Inflammatory macrophage treated with lipopolysaccharide for 4 hours (primary cell): ENCODE measurements at places on chromosomes 7 and 10.

DNA sequence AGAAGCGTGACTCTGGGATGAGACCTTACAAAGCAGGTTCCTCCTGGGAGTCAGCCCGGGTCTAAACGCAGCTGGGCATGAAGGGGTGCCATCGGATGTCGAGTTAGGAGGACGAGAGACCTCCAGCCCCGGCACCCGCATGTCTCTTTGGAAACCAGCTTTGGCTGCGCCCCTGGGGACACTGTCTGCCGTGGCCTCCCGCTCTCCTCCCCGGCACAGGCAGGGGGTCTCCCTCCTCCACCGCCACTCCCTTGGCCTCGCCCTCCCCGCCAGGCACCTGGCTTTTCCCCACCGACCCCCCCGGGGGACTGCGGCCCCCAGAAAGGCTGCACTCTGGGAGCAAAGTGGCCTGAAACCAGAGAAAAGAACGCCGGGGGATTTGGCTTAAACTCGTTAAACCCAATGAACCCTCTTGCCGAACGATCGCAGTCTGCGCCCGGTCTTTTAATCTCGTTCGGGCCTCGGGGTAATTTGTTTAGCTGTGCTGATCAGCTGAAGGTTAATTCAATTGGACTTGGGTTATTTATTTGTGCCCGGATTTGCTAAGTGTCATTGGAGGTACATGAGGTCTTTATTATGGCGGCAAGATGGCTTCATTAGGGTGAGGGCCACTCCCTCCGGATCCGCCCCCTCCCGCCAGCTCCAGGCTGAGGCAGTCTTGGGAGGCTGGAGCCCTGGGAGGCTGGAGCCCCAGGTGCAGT, 16.4 kb upstream of the PSMG3 start:
- no peak for DNase-seq

DNA sequence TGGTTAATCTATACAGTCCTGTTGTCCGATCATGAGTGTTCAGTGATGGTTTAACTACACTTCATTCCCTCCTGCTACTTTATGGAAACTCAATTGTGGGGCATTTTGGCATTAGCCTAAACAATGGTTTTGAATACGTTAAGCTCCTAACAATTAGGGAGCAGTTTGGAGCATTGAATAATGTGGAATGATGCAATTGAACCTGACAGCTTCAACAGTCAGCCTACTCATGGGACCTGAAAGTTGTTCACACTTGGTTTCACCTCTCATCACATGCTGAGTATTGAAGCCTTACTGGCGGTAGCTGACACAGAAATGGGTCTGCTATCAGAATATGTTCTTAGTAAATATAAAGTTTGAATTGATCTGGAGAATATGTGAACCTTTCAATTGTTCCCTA, 186.1 kb downstream of the MLLT10 start:
- DNase-seq: no peak

DNA sequence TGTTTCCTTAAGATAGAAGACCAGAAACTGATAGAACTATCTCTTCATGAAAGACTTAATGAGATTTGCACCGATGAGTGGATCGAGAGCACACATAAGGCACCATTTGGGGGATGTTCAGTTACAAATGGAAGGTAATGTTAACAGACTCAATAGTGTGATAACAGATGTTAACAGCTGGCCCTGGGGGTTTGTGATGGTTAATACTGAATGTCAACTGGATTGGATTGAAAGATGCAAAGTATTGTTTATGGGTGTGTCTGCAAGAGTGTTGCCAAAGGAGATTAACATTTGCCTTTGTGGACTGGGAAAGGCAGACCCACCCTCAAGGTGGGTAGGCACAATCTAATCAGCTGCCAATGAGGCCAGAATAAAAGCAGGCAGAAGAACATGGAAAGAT, 130.5 kb upstream of the DGKB start:
- no peak for DNase-seq

DNA sequence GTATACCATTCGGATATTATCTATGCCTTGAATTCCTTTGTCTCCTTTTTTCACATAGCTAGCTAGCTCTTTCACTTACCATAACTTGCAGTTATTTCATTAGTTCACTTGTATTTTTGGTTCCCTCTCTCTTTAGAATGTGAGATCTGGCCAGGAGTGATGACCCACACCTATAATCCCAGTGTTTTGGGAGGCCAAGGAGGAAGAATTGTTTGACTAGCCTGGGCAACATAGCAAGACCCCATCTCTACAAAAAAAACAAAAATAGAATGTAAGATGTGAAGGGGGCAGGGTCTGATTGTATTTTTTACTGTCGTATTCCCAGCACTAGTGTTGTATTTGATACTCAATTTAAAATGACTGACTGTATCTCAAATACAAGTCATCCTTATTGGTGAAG, 19.6 kb downstream of the NFE2L3 start:
- DNase-seq: no peak

DNA sequence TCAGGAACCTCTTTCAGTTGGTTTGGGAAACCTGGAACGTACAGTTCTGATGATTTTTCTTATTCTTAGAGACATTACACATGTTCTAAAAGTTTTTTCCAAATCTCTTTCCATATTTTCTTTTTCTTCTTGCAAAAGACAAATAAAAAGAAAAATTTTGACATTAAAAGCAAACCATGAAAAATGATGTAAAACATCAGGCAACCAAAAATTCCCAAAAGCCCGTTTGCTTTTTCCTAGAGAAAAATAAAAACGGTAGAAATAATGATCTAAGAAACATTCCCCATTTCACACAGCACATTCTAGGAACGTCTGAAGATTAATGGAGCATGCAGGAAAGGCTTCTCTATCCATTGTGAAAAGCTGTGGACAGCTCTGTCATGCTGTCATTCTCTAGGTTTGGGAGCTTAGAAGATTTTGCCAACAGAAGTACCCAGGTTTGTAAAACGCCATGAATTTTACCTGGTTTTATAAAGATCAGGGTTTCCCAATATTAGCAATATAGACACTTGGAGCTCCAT, 11.2 kb upstream of the PRTFDC1 start:
- DNase-seq: no peak

DNA sequence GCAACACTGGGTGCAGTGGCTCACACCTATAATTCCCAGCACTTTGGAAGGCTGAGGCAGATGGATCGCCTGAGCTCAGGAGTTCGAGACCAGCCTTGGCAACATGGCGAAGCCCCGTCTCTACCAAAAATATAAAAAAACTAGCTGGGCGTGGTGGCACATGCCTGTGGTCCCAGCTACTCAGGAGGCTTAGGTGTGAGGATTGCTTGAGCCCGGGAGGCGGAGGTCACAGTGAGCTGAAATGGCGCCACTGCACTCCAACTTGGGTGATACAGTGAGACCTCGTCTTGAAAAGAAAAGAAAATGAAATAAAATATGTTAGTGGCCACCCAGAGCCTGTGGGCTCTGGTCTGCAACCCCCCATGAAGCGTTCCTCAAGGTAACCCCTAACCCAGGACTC, 13.3 kb downstream of the ITPRIP start:
- no peak for DNase-seq

GRCh38 chr7:111765751-111766643, 203.7 kb upstream of the IMMP2L start:
- no peak for DNase-seq

DNA sequence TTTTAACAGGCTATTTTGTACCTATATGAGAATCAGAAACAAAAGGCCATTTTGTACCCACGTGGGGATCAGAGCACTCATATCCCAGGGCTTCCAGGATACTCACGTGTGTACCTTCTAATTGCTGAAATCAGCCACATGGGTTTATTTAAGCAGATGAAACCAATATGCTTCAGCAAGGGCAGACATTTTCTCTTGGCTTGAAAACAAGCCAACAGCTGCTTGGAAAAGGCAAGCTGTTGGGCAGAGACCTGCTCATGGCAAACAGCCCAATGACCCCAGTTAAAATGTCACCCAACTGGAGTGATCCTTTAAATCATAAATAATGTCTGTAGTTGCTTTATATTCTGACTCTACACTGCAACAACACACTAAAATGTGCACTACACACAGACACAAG, 26.5 kb upstream of the TOMM7 start:
- no peak for DNase-seq

- no peak for DNase-seq
These were observed 28.9 kb upstream of the PRKAG2 start for GRCh38 chr7:151905766-151906165.

GRCh38 chr7:106736508-106737201, 75.7 kb upstream of the CCDC71L start:
- DNase-seq: peak; percentile 85

DNA sequence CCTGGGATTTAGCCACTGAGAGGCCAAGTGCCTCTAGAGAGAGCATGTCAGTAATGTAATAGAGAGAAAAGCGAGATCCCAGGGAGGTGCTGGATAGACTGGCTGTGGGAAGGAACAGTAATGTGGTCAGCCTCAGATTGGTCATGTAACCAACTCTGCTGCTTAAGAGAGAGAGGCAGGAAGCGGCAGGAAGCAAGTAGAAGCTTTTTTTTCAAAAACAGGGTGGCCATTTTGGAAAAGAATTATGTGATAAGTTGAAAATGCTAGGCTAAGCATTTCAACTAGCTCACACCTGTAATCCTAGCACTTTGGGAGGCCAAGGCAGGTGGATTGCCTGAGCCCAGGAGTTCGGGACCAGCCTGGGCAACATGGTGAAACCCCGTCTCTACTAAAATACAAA, 3.7 kb upstream of the PCOLCE start:
- no peak for DNase-seq

- DNase-seq: no peak
These were observed 79.9 kb downstream of the ADRA2A start for GRCh38 chr10:111156754-111157153.

DNA sequence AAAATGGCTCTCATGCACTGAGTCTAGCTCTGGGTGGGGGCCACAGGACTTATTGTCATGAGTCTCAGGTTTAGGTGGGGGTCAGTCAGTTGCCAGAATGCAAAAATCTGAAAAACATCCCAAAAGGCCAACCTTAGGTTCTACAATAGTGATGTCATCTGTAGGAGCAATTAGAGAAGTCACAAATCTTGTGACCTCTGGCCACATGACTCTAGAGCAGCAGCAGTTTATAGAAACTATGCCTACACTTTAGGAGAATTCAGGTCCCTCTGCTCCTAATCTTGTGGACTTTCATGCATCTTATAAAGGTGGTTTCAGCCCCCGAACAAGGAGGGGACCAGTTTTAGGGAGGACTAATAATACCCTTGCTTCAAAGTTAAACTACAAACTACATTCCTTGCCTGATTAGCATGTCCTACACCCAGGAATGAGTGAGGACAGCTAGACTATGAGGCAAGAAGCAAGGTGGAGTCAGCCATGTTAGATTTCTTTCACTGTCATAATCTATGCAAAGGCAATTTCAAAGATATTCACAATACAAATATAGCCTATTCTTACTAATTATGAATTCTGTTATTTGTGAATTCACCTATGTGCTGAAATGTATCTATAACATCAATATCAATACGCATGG, 123.5 kb upstream of the ADCY1 start:
- DNase-seq: peak; percentile 7

GRCh38 chr10:8361510-8361844, 307.0 kb downstream of the GATA3 start:
- DNase-seq: no peak

GRCh38 chr10:76732306-76732705, 905.3 kb downstream of the KCNMA1 start:
- DNase-seq: no peak

GRCh38 chr10:88082806-88083596, 219.6 kb downstream of the PTEN start:
- DNase-seq: peak; percentile 49

DNA sequence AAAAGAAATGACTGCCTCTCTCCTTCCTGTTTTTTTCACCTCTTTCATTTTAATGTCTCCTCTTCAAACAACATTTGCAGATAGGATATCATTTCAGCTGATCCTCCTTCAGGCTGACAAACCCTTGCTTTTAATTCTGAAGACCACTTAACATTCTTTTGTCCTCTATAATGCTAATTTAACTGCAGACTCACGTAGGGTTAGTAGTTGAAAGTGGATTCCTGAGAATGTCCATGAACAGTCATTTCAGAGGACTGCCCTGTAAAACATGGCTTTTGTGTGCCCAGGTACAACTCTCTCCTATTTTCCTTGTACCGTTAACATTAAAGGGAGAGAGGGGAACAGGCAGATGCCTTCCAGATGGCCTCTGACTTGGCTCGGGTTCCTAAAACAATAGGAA, 524.4 kb downstream of the SDK1 start:
- DNase-seq: no peak

DNA sequence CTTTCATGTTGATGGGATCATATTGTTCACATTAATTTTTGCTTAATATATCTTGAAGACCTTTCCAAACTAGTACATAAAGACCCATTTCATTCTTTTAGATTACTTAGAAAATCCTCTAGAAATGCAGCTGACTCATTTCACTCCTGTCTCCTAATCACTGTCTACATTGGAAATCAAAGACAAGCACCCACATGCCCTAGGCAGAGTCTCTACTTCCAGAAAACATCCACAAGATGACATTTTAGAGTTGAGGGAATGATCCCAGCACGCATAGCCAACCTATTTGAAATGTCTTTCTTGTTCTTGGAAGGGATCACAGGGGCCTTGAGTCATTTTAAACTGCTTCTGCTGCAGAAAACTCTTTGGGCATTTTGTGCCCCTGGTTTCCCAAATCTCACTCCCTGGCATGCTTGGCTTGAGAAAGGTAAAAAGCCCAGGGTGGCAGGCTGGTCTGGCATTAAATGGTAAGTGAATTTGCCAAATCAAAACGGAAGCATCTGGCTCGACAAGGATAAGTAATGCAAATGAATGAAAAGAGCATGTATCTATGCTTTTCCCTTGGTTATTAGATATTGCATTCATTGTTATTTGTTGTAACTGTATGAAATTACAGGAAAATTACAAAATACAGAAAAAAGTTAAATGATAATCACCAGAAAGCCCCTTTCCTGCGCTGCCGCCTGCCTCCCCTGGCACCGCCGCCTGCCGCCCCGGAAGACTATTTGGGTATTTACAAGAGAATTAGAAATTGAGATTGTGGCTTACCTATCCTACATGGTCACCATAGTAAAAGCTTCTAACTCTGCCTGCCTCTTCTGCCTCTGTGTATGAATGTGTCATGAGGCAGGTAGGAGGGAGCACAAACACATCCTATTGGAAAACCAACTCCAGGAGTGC, 225.3 kb downstream of the PTEN start:
- no peak for DNase-seq

- DNase-seq: no peak
These were observed 132.1 kb upstream of the LANCL2 start for GRCh38 chr7:55233001-55233400.

DNA sequence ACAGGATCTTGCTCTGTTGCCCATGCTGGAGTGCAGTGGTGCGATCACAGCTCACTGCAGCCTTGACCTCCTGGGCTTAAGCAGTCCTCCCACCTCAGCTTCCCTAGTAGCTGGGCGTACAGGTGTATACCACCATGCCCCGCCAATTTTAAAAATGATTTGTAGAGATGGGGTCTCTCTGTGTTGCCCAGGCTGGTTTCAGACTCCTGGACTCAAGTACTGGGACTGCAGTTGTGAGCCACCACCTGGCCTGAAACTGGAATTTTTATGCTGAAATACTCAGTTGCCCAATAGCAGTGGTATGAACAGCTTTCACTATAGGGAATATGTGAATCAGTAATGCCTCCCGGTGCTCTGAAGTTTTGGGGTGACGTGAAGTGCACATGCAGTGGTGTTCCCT, 7.6 kb downstream of the ZRANB1 start:
- peak; percentile 8 for DNase-seq
